ENCODE measurements at places on chromosomes 11 and 22.

DNA sequence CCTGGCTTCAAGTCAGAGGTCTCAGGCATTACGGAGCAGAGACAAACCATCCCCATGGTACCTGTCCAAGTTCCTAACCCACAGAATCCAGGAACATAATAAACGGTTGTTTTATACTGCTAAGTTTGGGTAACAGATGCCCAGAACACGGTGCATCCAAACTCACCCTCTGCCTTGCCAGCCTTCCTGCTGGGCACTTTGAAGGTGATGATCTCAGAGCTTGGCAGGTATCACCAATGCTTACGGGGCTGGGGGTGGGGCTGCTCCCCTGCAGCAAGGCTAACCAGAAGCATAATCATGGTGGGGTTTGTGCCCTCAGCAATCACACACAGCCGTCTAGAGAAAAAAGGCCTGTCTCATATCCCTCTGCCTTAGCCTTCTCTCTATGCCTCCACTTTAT lies 27.1 kb downstream of the DKK3 start:
- DNase-seq: no peak

DNA sequence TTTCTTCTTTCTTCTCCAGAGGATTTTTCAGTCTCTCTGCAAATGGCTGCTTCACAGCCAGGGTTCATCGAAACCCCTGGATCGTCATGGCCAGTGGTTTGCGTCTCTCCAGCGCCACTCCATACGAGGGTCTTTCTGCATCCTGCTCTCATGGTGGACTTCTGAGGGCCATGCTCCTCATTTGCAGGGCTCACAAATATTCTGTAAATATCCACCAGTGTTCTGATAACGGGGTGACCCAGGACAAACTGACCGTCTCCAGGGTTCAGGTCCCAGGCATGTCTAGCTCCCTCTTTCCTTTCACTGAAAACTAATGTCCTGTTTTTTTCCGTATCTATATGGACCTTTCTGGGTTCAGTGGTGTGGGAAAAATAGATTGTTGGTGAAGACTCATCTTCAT lies 15.7 kb upstream of the VPREB1 start:
- no peak for DNase-seq

- no peak for DNase-seq
Observed at GRCh38 chr22:27352426-27352825, 449.1 kb downstream of the MN1 start.

DNA sequence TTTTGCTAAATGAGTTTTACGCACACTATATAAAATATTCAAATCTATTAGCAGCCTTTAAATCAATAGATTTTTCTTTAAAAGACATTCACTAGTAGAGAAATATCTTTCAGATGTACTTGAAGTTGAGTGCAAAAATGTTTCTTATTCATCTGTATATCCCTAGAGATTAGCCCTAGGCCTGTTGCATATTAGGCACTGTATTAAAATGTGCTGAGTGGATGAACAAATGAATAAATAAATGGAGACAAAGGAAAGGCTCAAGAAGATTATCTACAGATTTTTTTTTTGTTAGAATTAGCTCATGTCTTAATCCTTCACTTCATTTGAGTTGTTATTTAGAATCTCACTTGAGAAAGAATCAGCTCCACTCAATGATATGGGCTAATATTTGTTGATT lies 12.0 kb upstream of the MMP13 start:
- DNase-seq: no peak

DNA sequence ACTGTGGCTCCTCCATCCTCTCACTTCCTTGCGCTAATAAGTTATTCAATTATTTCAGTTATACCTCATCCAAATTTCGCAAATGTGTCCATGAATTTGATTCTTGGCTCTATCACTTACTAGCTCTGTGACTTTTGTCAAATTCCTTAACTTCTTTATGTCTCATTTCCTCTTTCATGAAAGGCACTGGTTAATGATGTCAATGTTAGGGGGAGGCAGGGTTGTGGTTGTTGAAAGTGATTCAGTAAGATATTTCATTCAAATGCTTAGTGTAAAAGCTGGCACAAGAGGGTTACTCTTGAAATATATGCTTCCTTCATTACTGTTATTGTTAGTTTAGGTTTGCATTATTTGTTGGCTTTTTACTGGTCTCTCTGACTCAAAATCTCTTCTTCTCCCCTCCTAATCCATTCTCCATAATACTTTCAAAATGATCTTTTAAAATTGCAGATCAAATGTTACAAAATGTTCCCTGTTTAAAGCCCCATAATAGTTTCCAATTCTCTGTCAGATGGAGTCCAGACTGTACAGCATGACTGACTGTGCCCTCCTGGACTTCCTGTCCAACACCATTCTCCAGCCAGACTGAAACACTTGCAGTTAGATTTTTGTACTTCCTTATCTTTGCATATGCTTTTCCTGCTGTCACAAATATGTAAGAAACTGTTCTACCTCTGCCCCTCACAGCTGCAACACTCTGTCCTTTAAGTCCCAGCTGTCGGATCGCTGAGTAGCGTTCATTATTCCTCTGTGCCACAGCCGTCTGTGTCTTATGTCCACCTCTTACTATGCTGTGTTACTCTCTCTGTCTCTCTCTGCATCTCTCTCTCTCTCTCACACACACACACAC lies 510.6 kb upstream of the RAG2 start:
- no peak for DNase-seq

- peak; percentile 95 for DNase-seq
Observed at GRCh38 chr11:46918083-46918787, at the start of gene LRP4. LRP4 (minus strand) TSS chr11:46918550; CDS start chr11:46918379, 171 bp downstream.

DNA sequence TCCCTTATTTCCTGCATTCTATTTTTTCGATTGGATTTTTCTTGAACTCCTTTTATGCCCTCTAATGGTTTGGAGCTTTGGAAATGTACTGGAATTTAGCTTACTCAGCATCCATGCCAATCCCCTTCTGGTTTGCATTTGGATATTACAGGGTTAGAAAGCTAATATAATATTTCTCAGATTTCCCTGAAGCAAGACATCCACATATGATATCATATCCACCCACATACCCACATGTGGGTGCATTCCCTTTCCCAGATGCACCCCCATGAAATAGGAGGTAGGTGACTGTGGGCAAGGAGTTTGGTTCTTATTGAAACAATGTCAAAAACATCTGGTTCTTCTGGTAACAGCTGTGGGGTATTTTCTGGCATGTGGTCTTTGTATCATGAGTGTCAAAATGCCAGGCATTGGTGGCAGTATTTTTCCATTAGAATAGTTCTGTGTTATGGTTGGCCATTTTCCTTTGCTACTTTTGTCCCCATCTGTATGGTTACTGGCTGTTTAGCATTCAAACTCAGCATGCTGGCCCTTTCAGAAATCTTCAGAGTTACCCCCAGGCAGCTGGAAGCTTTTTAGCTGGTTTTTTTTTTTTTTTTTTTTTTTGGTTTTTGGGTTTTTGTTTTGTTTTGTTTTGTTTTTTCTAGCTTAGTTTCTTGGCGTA lies 32.7 kb upstream of the DDX10 start:
- peak; percentile 24 for DNase-seq

DNA sequence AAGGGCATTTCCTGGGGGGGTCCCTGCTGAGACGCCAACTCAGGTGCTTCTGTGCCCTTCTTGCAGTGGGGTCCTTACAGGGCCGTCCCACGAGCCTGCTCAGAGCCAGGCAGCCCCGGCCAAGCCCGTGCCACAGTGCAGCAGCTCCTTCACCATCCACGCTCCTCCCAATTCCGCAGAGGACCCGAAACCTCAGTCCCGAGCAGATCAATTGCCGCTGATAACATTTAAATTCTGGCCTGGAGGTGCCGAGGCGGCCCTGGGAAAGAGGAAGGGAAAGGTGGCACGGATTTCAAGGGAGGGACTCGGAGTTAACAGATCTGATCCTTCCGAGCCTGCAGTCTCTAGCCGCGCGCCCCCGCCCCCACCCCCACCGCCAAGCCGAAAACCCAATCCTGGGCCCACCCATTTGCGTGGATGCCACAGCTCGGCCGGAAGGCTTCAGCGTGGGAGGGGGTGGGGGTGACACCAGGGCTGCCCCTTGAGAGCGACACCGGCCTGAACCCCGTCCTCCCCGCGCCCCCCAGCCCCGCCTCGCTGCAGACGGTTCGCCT lies 32.3 kb upstream of the JAM3 start:
- DNase-seq: peak; percentile 65

DNA sequence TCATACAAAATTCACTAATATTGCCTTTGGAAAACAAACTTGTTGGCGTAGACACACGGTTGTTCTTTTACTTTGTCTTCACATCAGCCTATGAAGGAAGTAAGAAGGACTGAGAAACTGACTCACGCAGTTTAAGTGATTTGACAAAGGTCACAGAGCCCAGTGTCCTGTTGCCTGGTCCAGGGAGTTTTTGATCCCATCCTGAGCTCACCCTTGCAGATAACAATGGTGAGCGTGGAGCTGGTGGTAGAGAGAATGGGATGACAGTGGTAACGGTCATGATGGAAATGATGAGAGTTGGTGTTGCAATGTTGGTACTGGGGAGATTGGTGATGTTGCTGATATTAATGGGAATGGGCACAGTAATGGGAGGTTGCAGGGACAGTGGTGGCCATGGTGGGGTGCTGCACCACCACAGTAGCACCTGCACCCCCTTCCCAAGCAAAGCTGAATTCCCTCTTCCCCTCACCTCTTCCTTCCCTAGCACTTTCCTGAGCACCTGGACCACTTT lies 22.0 kb downstream of the CREB3L1 start:
- no peak for DNase-seq

GRCh38 chr22:19517171-19517500 lies 7.1 kb downstream of the CLDN5 start:
- no peak for DNase-seq

DNA sequence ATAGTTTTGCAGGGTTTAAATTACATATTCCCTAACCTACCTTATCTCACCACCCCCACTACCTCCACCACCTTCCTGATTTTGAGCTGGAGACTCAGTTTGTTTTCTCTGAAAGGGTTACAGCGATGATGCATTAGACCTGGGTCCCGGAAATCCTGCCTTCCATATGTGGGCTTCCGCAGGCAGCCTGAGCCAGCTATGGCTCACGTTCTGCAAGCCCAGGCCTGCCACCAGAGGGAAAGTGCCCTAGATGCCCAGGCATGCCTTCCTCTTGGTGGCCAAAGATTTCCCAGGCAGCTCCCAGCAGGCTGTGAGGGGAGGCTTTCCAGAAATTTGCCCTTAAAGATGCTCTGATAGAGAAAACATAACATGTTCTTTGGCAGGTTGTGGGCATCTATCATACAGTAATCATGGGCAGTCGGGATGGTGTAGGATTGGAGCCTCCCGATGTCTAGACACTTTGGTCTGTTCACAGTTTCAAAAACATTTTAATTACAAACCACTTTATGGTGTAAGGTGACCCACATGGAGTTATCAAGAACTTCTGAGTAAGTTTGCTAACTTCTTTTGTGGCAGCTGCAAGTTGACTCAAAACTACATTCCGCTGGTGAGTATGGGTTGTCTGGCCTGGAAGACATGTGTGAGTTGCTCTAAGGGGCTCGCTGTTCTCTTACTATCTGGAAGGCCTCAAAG lies 79.3 kb downstream of the MICAL2 start:
- DNase-seq: no peak

DNA sequence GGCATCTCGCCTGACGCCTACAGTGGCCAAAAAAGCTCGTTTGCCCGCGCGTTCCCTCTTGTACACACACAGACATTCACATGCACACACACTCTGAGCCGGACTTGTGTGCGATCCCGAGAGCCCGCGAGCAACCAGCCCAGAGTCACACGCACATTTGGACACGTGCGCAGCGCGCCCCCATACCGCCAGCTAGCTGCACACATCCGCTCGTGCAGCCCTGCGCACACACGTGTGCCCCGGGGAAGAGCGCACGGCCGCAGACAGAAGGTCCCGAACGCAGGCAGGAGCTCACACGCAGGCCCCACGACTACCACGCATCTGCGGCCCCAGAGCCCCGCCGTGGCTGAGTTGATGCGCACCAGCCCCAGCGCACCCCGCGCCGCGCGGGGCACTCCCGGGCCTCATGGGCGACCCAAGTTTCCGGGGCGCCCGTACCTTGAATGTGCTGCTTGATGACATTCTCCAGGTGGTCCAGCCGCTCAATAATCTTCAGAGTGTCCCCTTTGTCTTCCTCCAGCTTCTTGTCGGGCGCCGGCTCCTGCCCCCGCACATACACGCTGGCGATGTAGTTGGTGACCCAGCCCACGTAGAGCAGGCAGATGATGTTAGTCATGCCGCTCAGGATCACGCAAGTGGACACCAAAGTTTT lies 758 bp downstream of the GALNT18 start:
- peak; percentile 59 for DNase-seq

DNA sequence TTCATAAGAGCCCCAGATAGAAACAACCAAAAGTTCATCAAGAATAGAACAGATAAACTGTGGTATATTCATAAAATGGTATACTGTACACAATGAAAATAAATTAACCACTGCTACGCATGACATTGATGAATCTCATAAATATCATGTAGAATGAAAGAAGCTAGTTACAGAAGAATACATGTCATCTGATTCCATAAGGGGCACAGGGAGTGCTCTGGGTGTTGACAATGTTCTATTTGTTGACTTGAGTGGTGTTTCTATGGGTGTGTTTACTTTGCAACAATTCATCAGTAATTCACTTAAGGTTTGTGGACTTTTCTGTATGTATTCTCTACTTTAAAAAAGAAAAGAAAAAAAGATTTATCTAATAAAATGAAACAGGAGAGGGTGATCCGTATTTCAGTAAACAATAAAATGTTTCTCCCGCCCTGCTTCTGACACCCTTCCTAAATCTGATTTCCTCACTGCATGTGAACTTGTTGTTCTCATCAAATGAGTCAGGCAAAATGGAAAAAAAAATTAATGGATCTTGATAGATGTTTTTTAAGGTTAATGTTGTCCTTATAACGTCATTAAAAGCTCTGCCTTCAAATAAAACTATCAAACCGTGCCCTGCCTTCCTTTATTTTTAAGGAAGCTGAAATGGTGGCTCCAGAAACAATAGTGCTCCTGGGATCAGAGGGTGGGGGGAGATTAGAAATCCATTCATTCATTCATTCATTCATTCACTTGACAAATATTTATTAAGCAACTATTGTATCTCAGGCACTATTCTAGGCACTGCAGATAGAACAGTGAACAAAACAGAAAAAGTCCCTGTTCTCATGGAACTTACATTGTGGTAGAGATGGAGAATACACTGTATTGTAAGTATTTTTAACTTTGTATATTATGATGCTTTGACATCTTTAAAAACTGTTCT lies 77.2 kb upstream of the CD44 start:
- DNase-seq: no peak

- DNase-seq: no peak
Observed at GRCh38 chr11:32328392-32328791, 106.9 kb downstream of the WT1 start.

DNA sequence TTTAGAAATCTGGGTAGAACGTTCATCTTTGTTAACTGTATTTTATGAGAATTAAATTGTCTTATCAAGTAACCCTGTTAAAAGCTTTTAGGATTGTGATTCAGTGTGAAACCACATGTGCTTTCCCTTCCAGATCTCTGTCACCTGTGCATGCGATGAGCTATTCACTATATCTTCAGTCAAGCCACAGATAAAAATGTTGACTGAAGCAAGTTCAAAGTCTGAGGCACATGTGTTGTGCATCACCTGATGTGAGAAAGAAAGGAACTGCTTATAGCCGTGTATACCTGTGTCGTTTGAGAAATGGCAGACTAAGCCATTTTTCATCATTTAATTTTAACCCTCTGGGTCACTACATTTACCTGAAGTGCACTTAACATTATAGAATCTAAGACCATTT lies 1088.9 kb upstream of the TENM4 start:
- DNase-seq: peak; percentile 5

- DNase-seq: no peak
Observed at GRCh38 chr11:16012125-16012751, 344.1 kb downstream of the SOX6 start.
